Activated CD4-positive, alpha-beta T cell treated with anti-CD3 and anti-CD28 coated beads for 1 hour (primary cell): ENCODE measurements at places on chromosomes 1 and 21.

DNA sequence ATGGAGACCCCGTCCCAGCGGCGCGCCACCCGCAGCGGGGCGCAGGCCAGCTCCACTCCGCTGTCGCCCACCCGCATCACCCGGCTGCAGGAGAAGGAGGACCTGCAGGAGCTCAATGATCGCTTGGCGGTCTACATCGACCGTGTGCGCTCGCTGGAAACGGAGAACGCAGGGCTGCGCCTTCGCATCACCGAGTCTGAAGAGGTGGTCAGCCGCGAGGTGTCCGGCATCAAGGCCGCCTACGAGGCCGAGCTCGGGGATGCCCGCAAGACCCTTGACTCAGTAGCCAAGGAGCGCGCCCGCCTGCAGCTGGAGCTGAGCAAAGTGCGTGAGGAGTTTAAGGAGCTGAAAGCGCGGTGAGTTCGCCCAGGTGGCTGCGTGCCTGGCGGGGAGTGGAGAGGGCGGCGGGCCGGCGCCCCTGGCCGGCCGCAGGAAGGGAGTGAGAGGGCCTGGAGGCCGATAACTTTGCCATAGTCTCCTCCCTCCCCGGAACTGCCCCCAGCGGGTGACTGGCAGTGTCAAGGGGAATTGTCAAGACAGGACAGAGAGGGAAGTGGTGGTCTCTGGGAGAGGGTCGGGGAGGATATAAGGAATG is 505 bp downstream of the LMNA start:
- DNase-seq: no peak

DNA sequence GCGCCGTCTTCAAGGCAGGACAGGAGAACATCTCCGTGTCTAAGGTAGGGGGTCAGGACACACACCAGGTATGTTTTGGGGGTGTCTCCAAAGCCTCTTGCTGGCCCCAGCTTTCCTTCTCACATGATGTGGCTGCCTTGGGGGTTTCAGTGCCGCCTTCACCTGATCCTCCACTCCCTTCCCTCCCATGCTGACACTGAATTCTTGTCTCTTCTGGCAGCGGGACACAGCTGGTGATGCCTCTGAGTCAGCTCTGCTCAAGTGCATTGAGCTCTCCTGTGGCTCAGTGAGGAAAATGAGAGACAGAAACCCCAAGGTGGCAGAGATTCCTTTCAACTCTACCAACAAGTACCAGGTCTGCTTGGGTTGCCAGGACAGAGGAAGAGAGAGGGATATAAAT is 13.5 kb downstream of the ATP1A2 start:
- no peak for DNase-seq

DNA sequence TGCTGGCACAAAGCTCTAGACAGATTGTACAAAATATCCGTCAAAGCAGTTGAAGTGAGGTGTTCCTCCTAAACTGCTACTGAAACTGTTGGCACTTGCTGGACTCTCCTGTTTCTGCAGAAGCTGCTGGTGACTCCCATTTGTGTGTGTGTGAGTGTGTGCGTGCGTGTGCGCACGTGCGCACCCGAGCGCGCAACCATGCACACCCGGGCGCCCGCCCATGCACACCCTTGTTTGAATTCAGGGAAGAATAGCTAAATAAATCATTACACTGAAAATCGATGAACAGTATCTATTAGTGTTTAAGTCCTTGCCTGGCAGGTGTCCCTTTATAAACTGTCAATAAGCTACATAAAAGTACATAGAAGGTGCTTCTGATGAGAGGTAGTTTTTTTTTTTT is 156.4 kb upstream of the B3GALT2 start:
- no peak for DNase-seq

DNA sequence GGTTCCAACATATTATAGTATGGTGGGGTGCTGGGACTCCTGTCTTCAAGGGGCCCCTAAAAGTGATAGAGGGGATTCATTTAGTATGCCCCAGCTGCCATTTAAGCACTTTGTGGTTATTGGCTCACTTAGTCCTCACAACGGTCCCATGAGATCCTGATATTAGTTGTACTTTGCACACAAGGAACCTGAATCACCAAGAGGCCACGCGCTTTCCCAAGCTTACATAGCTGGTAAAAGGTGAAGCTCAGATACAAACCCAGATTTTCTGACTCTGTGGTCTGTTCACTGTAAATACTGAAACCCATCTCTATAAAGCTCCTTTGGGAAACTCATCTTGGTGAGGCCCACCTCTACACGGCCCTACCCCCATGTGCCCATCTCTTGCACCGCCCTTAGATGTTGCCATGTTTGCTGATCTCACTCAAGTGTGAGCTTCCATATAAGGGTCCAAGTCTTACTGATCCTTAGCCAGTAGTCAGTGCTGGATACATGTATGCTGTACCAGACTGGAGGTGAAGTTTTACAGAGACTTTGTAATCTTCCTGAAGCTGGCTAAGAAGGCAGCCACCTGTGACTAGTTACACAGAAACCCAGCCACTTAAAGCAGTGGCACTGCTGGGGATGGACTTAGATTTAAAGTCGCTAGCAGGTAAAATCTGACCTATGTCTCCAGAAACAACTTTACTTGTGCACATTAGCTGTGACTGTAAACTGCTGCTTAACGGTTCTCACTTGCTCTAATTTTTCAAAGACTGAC is 124.4 kb upstream of the HOOK1 start:
- no peak for DNase-seq

GRCh38 chr1:64588876-64589275 is 118.9 kb downstream of the CACHD1 start:
- no peak for DNase-seq

GRCh38 chr21:40652436-40652835 is 194.5 kb downstream of the DSCAM start:
- no peak for DNase-seq

DNA sequence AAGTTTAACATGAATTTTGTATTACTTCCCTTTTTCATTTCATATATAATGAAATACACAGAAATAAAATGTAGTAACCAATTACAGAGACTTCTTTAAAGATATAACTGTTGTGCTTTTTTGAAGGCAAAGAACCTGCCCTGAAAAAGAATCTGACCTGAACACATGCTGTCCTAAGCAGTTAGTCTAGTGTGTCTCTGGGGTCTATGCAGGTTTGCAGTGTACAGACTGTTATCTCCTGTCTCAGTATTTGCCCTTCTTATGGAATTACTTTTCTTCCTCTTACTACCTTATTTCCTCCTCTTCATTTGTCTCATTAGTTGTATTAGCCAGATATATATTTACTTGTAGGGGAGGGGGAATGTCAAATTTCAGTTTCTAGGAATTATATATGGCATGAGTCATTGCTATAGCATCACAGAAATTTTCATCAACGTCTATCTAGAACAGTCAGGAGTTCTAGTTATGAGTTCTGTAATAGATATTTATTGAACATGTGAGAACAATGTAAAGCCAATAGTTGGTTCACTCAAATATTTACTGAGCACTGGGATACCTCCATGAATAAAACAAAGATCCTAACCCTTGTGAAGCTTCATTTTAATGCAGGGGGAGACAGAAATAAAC is 28.4 kb upstream of the PLEKHO1 start:
- no peak for DNase-seq

- no peak for DNase-seq
Observed at GRCh38 chr1:243848165-243848857, 1.7 kb downstream of the AKT3 start.

GRCh38 chr1:103459346-103459745 is 66.2 kb upstream of the RNPC3 start:
- DNase-seq: no peak
